Activated CD8-positive, alpha-beta memory T cell treated with anti-CD3 and anti-CD28 coated beads for 1 hour (primary cell): ENCODE measurements at places on chromosomes 13 and 19.

GRCh38 chr13:77508959-77509620, 26.4 kb upstream of the SCEL start:
- no peak for DNase-seq

DNA sequence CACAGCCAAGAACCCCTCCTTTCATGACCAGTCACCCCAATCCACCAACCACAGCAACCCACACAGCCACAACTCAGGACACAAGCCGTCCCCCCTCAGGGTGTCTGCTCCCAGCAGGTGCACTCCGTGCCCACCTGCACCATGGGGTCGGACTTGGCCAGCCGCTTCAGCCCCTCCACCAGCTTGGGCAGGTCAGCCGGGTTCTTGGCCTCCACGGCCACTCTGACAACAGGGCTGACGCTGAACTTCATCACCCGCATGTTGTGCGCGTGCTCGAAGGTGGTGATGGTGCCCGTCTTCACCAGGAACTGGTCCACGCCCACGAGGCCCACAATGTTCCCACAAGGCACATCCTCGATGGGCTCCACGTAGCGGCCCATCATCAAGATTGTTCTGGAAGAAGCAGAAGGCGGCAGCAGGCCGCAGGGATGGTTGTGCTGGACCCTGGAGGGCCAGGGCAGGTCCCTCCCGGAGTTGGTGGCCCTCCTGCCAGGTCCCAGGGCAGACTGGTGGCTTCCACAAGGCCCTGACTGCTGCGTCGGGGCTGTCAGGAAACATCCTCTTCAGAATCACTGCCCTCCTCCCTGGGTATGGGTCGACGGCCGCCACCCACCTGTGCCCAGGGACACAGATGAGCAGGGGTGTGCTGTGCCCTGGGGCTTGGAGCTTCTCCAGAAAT, 5.5 kb downstream of the EEF2 start:
- no peak for DNase-seq

DNA sequence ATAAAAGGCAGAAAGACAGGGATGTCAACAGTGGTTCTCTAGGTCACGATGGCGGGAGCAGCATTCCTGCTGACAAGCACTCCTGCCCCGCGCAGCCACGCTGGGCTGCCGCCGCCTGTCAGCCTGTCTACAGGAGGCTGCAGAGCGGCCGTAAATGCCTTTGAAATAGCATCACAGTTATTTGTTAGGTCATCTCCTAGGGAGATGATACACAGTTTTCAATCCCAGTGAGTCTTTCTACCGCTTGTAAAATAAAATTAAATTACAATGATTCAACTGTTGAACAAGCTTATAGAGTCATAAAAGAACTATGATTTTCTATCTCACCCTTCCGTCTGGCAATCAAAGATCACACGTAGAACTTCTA, 7.3 kb upstream of the SLC7A9 start:
- DNase-seq = no peak

DNA sequence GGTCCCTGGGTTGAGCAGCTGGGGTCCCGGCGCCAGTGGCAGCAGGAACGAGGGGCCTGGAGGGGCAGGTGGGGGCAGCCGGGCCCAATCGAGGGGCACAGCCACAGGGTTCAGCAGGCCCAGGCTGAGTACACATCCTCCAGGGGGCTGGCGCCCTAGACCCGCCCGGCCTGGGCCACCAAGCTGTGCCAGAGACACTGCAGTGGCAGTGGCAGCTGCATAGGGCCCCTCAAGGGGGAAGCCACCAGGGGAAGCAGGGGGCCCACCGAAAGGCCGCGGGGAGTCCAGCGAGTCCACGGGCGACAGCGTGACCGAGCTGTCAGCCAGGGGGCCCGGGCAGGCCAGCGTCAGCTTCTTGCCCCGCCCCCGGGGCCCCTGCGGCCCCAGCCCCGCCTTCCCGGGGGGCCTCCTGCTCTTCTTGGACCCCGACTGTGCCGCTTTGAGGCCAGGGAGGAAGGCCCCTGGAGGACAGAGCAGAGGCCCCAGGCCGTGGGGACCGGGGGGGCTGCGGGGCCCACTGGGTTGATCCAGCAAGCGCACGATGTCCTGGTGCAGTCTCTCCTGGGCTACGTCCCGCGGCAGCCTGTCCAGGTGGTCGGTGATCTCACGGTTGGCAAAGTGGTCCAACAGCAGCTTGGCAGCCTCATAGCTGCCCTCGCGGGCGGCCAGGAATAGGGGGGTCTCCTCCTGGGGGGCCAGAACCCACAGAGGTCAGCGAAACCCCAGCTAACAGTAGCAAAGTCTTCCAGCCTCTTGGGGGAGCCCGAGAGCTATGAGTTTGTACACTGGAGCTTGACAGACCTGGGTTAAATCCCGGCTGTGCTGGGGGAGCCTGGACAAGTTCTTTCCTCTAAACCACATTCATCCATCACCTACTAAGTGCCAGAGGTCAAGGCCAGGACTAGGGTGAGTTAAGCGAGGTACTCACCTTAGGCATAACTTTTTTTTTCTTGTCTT, 39.5 kb downstream of the NOTCH3 start:
- no peak for DNase-seq

- no peak for DNase-seq
Measured at GRCh38 chr13:100106705-100107104, 17.8 kb downstream of the PCCA start.

GRCh38 chr19:17505223-17505622, 6.2 kb upstream of the PGLS start:
- no peak for DNase-seq

GRCh38 chr19:29947871-29948270, 5.8 kb downstream of the URI1 start:
- no peak for DNase-seq

DNA sequence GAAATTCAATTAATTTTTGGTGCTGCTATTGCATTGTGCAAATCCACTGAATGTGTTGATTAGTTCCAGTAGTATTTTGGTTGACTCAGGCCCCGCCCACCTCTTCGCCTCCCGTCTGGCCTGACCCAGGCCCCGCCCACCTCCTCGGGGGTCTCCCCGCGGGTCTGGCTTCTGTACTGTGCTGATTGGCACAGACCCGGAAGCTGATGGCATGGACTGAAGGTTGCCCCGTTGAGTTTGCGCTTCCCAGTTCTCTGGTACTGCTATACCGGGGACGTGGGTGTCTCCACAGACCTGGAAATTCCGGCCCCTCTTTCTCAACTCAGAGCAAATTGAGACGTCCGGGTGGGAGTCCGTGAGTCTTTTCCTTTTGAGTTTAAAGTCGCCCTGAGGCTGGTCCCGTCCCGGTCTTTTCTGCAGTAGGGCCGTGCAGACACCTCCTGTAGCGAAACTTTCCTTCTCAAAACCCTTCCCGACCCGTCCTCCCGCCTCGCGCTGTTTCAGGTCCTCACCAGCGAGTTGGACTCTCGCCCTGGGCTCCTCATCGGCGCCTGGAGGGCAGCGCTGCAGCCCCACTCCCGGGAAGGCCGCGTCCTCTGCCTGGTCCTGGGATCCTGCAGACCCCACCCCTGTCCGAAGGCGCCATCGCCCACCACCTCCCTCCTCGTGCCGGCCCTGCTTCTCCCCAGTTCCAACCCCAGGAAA, 14.8 kb downstream of the ZNF701 start:
- DNase-seq = no peak

GRCh38 chr19:7881910-7882309, 6.4 kb upstream of the LRRC8E start:
- DNase-seq = no peak

DNA sequence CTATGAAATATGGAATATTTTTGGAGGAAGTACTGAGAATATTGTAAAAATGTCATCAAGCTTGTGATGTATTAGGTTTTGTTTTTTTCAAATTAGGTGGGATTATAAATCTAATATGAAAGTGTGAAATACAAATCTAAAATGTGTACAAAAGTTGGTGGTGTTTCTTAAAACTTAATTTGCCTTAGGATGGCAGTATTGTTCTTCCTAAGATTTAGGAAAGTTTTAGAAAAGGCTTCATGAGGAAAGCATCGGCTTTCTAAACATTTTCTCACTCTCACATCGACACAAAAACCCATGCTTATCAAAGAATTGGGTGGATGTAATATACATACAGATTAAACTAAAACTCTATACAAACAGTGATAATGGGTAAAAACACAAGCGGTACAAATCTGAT, 972.0 kb upstream of the PCDH20 start:
- no peak for DNase-seq

DNA sequence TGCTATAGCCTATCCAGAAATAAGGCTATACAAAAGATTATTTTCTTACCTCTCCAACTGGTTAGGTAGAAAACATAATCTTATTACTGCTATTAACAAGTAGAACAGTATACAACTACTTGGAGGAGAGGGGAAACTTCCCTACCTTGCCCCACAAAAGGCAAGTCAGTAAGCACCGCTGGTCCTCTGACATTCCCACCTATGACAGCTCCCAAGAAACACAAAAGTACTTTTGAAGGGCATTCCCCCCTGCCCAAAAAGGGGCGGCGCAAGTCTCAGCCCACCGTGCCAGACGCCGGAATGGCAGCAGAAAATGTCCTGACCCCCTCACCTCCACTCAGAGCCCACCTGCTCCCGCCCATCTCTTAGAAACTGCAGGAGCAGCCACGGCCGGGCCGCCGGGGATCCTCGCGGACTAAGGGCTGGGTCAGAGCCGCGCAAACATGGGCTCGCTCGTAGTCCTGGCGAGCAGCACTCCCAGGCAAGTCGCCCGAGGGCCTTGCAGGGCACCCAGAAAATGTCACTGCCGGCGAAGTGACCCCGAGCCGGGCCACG, 437 bp downstream of the SUCLA2 start:
- DNase-seq = no peak

DNA sequence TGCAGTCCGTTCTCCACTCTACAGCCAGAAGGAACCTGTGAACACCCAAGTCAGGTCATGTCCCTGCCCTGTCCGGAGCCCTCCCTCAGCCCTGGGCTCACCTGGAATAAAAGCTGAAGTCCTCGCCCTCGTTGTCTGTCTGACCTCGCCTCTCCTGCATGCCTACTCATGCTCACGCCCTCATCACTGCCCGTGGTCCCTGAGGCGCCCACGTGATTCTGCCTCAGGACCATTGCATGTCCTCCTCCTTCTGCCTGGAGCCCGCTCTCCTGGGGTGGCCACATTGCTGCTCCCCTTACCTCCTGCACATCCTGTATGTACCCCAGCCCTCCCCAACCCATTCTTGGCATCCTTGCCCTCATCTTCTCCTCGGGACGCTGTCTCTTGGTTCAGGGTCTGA, 42.2 kb downstream of the BICRA start:
- no peak for DNase-seq

DNA sequence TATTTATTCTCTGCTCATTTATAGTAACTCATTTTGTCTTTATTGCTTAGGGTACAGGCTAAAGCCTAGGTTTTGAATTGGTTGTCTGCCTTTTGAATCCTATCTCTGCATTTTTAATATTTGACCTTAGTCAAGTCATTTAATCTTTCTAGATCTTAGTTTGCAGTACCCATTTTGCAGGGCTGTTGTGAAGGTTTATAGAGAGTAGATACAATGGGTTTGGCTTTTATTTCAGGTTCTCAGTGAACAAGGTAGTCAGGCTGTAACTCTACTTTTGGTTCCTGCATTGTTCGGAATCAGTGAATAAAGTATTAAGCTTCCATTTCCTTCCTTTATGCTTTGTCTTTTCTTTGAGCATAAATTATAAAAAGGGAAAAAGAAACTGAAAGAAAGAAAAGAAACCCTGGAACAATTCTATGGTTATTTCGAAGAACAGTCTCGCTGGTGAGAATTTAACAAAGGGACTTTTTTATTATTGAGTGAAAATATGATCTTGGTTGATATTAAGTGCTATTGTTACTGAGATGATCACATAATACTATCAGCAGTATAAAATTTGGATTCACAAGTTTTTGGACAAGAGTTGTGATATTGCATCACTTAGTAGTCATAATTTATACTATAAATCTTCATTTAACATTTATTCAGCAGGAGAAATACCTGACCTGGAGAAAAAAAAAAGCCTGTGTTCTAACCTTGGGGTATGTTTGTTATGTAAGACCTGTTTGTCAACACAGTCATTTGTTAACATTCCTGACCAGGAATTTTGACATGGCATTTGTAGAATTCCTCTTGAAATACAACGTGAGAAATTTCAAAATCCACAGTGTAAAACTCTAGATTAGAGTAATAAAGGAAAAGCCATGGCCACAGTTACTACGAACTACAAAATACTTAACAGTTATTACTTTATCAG, 91.3 kb downstream of the ZMYM2 start:
- DNase-seq = no peak

DNA sequence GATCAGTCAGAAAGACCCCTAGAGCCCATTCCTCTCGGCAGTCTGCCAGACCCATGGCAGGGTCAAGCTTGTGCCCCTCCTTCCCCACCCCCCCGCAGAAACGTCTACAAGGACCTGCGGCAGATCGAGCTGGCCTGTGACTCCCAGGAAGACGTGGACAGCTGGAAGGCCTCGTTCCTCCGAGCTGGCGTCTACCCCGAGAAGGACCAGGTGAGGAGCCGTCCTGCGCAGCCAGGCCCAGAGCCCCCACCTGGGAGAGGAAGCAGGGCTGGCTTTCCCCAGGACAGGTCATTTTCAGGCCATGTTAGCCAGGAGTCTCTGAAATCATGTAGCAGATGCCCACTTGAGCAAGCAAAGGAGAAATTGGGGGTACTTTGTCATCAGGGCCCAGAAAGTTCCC, 12.3 kb downstream of the TMED1 start:
- no peak for DNase-seq

DNA sequence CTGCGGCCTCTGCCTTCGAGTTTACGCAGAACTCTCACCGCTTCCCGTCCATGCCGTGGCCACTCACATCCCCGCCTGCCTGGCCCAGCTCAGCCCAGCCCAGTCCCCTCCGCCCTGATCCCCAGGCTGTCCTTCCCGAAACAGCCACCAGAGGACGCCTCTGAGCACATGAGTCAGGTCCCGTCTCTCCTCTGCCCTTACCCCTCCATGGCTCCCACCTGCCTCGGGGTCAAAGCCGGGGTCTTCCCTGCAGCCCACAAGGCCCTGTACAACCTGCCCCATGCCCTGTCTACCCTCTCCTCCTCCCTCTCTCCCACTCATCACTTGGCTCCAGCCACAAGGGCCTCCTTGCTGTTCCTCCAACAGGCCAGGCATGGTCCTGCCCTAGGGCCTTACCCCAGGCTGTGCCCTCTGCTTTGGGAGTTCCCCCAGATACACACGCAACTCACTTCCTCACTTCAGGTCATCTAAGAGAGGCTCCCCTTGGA, 8.1 kb upstream of the SEMA6B start:
- DNase-seq = peak; percentile 23

DNA sequence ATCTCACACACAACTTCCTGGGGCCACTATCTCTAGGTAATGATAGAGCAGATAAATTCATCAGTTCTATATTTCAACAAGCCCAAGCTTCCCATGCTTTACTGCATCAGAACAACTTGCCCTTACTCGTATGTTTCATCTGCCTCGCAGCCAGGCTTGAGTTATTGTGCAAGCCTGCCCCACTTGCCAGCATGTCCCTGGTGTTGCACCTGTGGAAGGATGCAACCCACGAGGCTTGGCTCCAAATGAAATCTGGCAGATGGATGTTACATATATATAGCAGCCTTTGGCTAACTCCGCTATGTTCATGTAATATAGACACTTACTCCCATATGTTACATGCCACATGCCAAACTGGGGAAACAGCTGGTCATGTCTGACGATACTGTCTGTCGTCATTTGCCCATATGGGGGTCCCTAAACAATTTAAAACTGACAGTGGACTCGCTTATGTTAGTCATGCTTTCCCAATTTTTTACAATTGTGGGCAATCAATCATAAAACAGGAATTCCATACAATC, 6.2 kb downstream of the ERVK3-1 start:
- no peak for DNase-seq
